ENCODE measurements at places on chromosomes 3 and 15.

DNA sequence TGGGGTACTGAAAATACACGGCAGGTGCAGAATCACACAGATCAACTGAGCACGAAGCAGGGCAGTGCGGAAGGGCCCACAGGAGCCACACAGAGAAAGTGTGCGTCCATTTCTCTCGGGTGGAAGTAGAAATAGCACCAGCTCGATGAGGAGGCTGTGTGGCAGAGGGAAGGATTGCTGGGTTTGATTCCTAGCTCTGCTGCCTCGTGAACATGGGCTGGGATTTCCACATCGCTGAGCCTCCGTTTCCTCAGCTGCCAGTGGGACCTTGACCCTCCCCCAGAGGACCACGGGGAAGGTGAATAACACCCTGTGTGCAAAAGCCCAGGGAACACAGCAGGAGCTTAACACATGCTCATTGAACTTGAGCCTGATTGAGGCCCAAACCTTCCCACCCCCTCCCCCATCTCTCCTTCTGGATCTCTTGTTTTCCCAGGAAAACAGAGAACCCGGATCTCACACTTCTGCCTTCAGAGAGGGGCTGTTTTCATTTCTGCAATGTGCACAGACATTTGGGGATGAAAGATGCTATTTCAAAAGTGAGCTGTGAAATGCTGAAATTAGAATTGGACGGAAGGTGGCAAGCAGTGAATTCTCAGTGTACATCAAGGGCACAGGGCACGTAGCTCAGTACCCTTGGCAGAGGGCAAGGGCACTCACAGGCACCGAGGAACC is 38.4 kb downstream of the ABTB1 start:
- DNase-seq, result no peak

GRCh38 chr3:38345879-38346586 is 552 bp upstream of the XYLB start:
- DNase-seq, result no peak

DNA sequence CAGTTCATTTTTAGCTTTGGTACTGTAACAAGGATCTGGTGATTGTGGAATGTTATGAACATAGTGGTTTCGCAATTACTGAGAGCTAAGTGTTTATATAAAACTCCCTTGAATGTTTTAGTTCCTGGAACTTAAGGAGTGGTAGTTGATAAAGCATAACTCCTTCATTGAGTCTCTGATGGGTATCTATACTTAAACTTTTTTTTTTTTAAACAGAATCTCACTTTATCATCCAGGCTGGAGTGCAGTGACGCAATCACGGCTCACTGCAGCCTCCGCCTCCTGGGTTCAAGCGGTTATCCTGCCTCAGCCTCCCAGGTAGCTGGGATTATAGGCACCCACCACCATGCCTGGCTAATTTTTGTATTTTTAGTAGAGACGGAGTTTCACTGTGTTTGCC is 11.3 kb downstream of the PRKCI start:
- DNase-seq, result no peak

DNA sequence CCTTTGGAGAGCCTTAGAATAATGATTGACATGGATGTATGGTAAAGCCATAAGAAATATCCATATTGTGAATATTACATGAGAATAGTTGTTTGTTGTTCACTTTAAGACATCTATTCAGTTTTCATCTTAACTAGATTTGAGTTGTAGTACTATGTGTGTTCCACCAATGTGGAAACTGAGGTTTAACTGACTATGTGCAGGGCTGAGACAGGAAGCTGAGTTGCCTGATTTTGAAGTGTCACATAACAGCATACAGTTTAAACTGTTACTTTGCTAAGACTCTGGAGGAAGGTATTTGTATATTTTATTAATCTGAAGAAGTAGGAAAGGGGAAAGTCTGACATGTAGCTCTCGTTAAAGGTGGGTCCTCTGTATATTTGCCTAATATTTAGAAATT is 2.1 kb downstream of the ECT2 start:
- DNase-seq, result no peak

GRCh38 chr3:139427283-139428060 is 38.0 kb upstream of the COPB2 start:
- DNase-seq, result no peak

DNA sequence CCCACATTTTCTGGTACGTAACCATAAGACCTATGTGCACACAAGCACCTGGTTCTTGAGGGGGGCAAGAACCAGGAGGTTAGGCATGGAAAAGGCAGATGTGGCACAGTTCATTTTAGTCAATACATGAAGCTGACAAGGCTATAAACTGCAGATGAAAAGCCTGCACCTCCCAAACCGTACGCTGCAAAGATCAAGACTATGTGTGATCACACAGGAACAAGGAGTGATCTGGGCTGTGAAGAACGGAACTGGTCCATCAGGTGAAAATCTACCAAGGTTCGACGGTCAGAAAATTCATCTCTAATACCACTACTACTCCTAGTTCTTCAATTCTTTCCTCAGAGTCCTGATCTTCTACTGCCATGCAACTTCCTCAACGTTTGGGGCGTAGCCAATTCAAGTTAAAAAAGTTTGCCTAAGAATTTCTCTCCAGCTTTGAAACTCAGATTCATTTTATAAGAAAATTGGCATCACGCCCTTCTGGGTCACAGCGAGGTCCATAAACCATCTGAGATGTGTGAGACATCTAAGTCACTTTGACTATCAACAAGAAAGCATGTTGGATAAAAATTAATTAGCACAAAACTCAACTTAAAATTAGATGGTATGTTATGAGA is 41.9 kb downstream of the PLD1 start:
- DNase-seq, result no peak

DNA sequence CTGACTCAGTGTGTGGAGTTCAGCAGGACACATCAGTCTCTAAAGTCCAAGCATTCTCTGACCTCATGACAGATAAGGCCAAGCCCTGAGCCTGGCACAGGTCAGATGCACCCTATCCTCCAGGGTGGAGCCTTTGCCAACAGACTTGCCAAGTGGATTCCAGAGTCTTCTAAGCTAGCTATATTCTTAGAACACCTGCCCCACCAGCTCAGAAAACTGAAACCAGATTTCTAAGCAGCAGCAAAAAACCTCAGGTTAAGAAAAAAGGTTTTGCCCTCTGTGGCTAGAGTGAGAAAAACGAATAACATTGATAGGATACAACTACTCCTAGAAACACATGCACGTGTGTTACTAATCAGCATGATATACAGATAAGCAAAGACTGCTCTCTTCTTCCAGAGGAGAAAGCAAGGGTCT is 11.6 kb downstream of the RMDN3 start:
- DNase-seq, result no peak

DNA sequence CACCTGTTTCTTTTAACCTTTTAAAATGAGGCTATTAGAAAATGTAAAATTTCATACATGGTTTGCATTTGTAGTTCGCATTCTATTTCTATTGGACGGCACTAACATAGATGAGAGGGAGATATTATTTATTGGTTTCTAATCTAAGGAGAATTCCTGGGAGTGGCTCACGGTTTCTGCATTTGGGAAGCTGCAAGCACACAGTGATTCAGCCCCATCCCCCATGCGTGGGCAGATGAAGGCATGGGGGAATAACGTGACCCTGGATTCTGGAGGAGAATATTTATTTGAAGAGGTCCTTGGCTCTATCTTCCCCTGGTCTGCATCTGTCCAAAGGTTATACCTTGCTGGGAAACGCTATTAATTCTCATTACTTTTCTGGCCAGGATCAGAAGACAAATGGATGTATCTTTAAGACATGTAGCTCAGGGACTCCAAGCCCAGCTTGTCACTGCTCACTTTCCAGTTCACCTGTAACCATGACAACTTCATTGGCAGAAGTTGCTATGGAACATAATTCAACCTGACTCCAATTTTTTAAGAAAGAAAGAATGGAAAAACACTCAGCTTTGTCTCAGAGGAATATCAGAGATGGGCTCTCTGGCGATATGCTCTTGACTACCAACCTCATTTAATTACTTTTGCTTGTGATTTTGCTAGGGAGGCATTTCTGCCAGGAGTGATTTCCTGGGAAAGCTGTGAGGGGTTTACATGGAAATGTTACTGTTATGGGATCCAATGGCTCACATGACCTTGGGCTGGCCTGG is 27.2 kb upstream of the POMGNT2 start:
- no peak for DNase-seq

DNA sequence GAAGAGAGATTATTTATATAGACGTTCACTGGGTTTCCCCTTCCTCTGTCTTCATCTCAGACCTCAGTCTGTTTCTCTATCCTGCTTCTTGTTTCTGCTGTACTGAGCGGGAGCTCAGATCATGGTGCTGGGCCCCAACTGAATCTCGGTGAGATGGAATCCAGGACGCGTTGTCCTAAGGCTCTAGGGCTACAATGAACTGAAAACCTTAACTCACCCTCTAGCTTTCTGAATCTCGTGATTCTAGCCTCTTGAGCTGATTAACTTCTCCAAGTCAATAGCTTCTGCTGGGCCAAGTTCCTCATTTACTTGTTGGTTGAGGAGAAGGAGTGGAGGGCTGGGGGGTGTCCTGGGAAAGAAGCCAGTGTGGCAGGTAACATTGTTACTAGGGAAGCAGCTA is 32.7 kb upstream of the MAP3K13 start:
- DNase-seq, result no peak

GRCh38 chr15:52097180-52097579 is 15.4 kb downstream of the BCL2L10 start:
- DNase-seq, result no peak

GRCh38 chr3:54225841-54226528 is 103.6 kb downstream of the CACNA2D3 start:
- DNase-seq, result no peak

GRCh38 chr3:62122819-62123218 is 250.5 kb downstream of the FEZF2 start:
- DNase-seq, result no peak

DNA sequence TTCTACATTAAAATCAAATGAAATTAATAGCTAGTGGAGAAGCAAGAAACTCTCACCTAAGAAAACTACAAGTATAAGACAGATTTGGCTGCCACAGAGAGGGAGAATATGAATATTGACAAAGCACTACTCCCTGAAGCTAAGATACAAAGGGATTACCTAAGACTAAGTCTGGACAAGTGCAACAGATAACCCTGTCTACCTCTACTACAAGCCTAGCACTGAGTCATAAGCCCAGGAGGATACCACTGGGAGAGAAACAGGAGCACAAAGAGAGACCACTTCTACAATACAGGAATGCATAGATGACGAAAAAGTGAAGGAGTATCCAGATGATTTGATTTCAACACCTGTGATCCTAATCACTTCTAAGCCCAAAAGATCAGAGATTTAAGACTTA is 10.4 kb downstream of the ATP13A4 start:
- DNase-seq, result no peak

GRCh38 chr3:169836078-169836941 is 23.6 kb upstream of the LRRC34 start:
- no peak for DNase-seq

DNA sequence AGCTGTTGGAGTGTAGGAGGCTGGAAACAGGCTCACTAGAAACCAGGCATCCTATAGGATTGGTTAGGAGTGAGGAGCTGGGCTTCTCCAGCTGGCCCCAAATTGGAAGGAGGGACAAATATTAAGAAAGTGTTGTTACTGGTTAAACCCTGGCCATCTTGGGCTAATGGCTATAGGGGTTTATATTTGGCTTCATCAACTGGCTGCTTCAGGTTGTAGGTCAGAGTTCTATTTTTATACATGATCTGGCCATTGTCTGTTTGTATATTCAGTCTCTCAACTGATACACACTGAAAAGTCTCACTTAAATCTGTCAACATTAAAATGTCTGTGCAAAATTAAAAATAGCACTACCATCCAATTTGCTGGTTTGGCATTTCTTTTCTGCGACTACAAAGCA is 70.2 kb upstream of the ARRDC4 start:
- DNase-seq, result no peak

DNA sequence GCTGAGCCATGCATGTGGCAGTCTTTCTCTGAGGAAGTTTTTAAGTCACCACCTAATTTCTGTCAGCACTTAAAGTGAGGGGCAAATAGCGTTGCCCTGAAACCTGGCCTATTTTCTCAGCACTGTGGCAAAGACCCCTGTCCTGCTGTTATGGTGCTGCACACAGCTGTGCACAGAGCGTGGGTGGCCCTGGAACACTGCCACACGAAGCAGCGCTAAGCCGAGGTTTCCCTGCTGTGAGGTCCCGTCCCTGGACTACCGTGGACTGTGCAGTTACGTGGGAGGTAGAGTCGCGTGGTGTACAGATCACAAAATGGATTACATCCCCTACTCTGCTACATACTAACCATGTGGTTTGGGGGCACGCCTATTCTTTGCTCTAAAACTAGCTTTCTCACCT is 101.6 kb upstream of the NR2E3 start:
- DNase-seq, result no peak

- no peak for DNase-seq
These were observed 14.4 kb upstream of the CCDC39 start for GRCh38 chr3:180693656-180694055.

GRCh38 chr15:90915808-90916440 is 12.8 kb downstream of the MAN2A2 start:
- no peak for DNase-seq

GRCh38 chr15:44064706-44065105 is 130.4 kb downstream of the FRMD5 start:
- no peak for DNase-seq

GRCh38 chr3:72418244-72418643 is 430.0 kb downstream of the SHQ1 start:
- DNase-seq, result no peak

DNA sequence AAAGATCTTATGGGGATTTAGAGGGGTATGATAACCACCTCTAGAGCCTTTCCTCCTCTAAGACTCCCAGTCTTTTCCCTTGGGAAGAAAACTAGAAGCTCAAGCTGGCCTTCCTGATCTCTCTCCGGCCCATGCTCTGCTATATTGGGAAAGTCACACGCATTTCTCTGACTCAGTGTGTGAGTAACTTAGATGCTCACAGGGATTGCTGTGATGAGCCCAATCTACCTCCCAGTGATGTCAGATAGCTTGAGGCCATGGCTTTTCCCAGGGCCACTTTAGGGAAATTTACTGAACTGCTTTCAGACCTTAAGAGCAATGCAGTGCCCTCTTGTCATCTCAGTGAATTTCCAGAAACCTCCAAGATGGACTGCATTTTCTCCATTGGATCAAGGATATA is 8.6 kb upstream of the ST8SIA2 start:
- DNase-seq, result no peak

DNA sequence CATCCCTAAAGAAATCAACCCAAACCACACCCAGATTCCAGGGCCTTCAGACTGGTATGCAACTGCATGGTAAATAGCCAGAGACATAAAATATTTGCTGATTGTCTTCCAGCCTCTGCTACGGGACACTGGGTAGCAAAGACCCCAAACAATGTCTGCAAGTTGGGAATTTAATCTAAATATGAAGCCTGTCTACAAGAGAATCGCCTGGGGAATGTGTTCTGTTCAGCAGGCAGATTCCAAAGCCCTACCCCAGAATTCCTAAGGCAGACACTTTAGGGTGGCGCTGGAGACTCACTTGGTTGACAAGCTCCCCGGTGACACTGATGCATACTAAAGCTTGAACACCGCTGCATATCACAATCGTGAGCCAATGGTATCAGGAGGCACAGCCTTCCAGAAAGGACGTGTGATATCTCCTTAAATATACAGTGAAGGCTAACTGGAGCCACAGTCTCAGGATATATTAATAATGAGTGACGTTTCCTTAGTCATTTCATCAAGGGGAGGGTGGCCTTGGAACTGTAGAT is 684.1 kb downstream of the NTRK3 start:
- DNase-seq, result no peak
